ENCODE measurements at places on chromosomes 13 and 19. TPM values are rescaled to one million over a fixed set of nuclear protein-coding genes. Genes with fewer than 3 reads are reported as not detected.

Gene RFPL4A
- total RNA-seq = not detected

- DNase-seq = no peak
These were observed 1.2 kb upstream of the P2RY11 start for GRCh38 chr19:10110076-10110971.

DNA sequence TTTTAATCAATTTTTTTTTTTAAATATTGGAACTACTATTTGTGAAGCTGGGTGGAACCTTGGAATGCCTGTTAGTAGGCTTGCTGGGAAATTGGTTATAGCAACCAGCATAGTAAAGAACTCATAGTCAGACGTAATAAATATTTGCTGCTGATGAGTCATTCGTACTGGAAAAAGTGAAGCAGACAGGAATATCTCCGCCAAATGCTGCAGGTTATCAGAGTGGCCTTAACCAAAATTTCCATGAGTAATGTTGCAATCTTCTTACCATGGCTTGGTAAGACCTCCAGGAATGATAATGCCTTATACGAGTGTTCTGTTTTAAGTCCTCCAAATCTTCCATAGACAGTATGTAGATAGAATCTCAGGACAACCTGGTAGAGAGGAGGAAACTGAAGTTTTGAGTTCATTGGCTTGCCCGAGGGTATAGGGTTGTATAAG lies 34.2 kb downstream of the MBNL2 start:
- peak; percentile 91 for DNase-seq

GRCh38 chr13:73835138-73835721 lies 299.0 kb downstream of the KLF12 start:
- peak; percentile 82 for DNase-seq

DNA sequence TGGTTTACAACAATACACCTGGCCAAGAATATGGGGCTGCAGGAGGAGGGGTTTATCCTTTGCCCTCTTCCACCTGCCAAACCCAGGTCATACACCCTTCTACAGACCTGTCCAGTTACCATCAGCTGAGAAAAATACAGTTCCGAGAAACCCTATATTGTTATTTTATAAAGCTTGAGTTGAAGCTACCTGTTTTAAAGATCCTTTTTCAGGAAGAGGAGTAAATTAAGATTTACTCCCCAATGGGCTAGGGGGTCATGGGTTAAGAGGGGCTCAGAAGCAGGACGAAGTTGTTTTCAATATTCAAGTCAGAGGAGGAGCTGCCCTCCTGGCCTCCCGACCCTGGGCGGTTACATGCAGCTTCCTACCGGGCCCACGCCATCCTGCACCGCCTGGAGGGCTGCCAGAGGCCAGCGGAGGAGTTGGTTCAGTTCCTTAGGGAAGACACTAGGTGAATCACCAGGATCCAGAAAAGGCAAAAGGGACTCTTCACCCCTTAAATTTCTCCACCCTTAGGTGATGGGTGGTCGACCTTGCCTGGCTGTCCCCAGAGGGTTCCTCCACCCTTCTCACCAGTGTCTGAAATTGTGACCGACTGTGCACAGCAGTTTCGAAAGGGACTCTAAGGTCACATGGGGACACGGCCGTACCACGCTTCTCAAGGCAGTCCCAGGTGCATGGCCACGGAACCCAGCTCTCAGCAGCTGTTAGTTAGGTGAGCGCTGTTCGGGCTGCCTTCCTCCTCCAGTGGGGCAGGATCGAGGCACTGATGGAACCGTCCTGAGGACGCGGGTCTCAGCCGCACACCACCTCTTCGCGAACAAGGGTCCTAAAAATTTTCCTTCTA lies 1.2 kb downstream of the GJB2 start:
- DNase-seq = peak; percentile 92
